ENCODE measurements at places on chromosomes 11 and 22.

GRCh38 chr11:21254790-21255189, 585.4 kb downstream of the NELL1 start:
- no peak for DNase-seq

DNA sequence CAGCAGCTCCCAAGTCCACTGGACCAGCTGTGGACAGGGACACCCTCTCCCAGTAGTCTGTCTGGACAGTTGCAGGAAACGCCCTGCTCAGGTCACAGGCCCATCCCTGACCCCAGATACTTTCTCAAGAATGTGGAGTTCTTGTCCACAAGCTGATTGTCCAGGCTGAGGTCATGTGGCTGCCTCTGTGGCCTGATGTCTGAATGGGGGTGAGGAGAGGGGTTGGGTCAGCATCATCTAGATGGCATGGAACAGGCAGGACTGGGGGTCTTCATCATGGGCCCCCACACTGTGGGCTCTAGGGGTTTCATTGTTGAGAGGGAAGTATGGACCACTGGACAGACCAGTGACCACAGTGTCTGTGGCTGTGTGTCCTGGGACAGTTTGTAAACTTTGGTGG, 1015.0 kb downstream of the TBC1D22A start:
- no peak for DNase-seq

- DNase-seq: no peak
These were observed 7.3 kb downstream of the PACSIN2 start for GRCh38 chr22:43007519-43008102.

DNA sequence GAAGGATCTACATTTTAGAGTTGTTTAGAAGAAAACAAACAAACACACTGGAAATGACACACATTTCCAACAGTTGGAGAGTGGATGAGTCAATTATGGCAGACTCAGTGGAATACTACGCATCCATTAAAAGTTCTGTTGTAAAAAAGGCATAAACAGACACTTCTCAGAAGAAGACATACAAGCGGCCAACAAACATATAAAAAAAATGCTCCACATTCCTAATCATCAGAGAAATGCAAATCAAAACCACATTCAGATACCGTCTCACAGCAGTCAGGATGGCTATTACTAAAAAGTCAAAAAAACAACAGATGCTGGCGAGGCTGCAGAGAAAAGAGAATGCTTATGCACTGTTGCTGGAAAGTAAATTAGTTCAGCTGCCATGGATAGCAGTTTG, 298.2 kb downstream of the DDX10 start:
- no peak for DNase-seq

DNA sequence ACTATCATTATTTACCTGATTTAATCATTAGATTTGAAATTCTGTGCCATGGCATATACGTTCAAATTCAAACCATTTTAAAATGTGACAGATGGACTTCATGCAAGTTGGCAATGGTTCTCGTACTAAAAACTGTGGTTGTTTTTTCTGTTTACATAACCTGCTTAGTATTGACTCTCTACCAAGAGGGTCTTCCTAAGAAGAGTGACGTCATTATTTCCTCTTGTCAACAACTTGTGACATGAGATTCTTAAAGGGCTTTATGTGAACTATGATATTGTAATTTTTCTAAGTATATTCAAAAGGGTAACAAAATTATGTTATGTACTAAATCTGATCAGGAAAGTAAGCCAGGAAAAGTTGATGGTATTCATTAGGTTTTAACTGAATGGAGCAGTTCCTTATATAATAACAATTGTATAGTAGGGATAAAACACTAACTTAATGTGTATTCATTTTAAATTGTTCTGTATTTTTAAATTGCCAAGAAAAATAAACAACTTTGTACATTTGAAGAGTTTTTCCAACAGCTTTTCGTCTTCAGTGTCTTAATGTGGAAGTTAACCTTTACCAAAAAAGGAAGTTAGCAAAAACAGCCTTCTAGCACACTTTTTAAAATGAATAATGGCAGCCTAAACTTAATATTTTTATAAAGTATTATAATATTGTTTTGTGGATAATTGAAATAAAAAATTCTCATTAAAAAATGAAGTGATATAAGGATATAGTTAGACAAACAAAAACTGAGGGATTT, 87.0 kb downstream of the GRK3 start:
- no peak for DNase-seq

DNA sequence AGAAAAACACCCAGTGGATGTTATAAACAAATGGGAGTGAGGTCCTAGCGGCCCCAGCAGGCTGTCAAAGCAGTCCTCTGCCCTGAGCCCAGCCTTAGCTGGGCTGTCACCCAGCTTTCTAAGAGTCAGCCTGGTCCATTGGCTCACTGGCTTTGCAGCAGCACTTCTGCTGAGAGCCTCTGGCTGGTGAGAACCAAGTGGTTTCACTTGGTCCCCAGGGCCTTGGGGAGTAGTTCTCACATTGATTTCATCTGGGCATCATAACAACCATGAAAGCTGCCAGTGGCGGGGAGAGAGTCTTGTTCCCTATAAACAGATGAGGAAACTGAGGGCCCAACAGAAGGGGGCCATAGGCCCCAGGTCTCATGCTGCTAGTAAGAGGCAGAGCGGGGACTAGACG, 11.4 kb downstream of the SEC14L6 start:
- no peak for DNase-seq

- no peak for DNase-seq
These were observed 287.5 kb upstream of the ANO3 start for GRCh38 chr11:26044389-26044788.

DNA sequence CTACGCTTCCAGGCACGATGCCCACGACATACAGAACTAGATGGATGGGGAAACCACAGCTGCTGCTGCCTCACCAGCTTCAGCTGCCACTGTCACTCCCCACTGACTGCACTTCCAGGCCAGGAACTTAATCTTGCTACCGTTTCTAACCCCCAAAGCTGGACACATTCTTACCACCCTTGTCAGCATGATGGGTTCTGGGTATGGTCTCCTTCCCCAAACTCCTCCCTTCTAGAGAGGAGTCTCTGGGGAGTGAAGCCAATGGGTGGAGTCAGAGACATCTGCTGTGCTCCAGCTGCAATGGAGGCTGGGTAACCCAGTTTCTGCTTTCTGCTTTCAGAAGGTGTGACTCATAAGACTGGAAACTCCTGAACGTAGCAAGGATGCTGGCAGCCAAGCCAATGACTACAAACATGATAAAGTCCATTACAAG, 87.0 kb upstream of the THY1 start:
- DNase-seq: no peak

DNA sequence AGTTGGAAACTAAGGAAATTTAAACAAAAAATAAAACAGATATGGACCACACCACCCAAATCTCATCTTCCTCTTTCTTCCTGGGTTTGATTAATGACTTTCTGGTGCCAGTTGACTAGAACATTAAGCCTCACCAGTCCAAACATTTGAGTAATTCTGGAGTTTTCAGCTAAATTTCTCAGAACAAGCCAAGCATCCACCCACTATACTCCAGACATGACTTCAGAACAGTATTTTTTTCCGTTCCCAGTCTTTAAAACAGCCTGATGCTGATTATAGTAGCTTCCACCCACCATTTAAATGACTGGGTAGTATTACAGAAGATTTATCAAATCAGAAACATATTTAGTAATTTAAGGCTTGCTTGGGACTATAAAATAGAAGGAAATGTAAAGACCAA, 230.9 kb upstream of the UBASH3B start:
- DNase-seq: no peak

DNA sequence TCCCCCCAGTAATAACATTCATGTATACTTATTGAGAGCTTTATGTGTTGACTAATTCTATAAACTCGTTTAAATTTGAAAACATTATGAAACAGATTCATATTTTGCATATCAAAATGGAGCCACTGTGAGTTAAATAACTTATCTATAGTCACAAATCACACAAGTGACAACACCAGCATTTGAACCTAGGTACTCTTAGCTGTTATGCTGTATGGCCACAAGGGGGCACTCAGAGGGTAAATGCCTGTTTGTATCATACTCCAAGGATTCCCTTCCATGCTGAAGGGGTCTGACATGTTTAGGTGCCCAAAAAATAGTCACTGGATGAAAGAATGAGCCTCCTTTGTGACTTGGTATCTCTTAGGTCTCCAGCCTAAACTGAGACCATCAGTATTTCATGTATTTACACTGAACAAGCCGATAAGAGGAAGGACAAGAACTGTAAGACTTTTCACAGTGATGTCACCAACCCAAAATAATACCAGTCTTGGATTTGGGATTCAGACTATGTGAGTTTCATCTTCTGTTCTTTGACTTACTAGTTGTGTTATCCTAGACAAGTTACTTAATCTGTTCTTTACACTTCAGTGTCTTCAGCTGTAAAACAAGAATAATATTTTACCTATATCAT, 12.2 kb upstream of the OR52D1 start:
- no peak for DNase-seq

DNA sequence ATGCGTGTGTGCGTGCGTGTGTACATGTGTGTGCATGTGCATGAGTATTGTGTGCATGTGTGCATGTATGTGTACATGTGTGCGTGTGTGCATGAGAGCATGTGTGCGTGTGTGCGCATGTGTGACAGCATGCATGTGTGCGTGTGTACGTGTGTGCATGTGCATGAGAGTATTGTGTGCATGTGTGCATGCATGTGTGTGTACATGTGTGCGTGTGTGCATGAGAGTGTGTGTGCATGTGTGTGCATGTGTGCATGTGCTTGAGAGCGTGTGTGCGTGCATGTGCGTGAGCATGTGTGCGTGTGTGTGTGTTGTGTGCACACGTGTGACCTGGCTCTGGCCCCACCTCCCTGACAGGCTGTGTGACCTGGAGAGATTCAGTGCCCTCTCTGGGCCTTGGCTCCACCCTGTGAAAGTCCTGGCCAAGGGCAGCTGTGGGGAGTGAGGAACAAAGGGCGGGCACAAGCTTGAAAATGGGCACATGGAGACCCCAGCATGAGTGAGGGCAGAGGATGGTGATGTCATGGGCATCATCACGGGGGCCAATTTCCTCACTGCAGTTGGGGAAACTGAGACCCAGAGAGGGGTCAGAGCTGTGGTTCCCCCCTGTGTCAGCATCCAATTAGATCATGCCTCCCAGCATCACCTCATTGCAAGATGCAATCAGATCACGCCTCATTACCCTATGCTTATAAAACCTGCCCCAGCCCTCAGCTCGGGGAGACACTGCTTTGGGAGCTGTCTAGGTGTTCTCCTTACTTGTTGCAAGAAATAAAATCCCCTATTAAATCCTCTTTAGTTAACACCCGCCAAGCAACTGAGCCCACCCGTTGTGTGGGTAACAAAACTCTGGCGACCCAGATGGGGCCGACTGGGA, 658 bp downstream of the ACY3 start:
- DNase-seq: no peak

DNA sequence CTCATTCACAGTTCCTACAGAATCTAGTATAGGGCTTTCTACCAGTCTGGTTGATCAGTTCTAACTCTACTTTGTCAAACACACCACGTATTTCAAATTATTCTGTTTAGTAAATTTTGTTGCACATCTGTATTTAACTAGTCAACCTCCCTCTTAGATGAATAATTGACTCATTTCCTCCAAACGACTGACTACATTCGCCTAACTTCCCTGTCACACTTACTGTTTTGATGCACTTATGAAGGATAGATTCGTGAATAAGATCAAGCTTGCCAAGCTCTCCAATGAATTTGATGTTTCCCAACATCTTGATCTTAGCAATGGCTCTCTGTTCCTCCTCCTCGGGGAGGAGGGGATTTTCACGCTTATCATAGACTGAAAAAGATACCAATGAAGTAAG, 5.0 kb downstream of the EIF4G2 start:
- DNase-seq: no peak

- DNase-seq: no peak
These were observed 10.5 kb downstream of the KIAA0930 start for GRCh38 chr22:45230026-45230721.

GRCh38 chr11:74925281-74925680, 23.6 kb downstream of the XRRA1 start:
- DNase-seq: no peak

Measured in omental fat pad (tissue), 4 donors.